ENCODE measurements at places on chromosomes 12 and 14.

GRCh38 chr12:115305867-115306266 is 621.9 kb upstream of the TBX3 start:
- DNase-seq: no peak

DNA sequence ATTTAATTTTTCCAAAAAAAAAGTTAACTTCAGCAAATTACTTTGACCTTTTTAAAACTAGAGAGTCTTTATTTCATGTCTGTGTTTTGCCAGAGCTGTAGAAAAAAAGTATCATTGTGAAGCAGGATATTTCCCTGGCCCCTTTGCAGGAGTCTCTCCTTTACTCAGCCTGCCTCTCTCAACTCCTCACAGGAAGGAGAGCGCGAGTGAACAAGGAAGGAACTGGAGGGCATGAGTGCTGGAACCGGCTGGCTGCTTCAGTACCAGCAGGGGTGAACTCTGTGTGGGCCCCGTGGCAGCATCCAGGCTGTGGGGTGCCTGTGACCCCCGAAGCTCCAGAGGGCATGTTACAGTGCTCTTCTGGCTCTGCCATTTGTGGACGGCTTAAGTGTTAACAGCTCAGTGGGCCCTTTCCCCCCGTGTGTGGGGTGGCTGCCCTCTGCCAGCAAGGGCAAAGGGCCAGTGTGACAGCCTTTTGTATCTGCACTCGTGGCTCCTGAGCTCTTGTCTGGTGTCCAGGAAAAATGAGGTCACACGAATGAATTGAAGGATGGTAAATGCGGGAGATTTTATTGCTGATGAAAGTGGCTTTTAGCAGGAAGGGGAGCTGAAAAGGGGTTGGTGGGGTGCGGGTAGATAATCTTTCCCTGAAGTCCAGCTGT is 76.6 kb upstream of the KCNH3 start:
- no peak for DNase-seq

DNA sequence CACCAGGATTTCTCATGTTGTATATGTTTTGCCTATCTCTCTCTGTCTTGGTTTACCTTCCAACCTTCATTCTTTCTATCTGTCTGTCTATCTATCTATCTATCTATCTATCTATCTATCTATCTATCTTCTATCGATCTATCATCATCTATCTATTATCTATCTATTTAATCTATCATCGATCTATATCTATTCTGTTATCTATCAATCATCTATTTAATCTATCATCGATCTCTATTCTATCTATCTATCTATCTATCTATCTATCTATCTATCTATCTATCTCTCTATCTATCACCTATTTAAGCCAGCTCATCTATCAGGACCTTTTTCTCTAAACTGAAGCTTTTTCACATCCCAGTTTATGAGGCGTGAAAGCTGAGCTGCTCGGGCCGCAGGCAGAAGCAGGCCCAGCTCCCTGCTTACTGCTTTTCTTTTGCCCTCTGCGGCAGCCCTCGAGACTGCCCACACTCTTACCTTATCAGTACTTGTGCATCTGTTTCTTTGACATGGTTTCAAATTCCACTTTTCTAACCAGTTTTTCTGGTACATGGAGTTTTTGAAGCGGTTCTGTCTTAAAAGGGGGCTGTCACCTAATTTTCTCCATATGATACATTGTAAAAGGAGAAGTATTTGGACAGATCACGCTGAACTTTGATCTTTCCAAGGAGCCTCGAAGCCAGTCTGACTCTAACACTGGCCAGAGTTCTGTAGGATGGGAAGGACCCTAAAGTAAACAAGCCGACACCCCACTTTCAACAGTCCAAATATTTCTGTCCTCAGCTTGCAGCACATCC is 44.4 kb upstream of the GSG1 start:
- DNase-seq: no peak

- no peak for DNase-seq
Measured at GRCh38 chr12:56644654-56645053, 1.1 kb downstream of the ATP5F1B start.

GRCh38 chr14:92404018-92404417 is 81.1 kb downstream of the SLC24A4 start:
- no peak for DNase-seq

Measured in HL-60 (cell line).